ENCODE measurements at places on chromosomes 12 and 14. TPM values are rescaled to one million over a fixed set of nuclear protein-coding genes. Genes with fewer than 3 reads are reported as not detected.
A peak's percentile ranks its signal among the peaks of the same experiment; 100 is the strongest.

The LRRIQ1 gene
- 33.2 TPM for total RNA-seq

DNA sequence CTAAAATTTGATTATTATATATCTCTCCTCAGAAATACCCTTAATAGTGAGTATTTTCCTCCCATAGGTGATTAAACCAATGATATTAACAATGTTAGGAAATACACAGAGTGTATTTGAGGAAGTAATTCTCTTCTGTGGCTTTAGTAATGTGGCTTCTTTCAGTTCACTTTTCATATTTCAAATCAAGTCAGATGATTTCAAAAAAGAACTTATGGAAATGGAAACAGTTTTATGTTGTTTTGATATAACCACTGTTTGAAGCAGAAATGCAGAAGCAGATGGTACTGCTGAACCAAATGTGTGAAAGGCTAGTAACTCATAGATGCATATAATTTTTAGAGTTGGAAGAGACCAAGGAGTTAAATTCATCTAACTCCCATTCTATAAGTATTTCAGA is 1.9 kb upstream of the GPR33 start:
- no peaks in the 10 kb centered on the region for H3K4me1 ChIP-seq
- H3K27ac ChIP-seq = no peak overlapping the region
- DNase-seq = no peak
- no peaks in the 10 kb centered on the region for H3K27me3 ChIP-seq

The SLC11A2 gene
- total RNA-seq = 129 TPM

- H3K36me3 ChIP-seq = no peaks in the 10 kb centered on the region
- DNase-seq = peak; percentile 66
- H3K27me3 ChIP-seq = no peaks in the 10 kb centered on the region
- no peak overlapping the region for H3K4me3 ChIP-seq
- no peaks in the 10 kb centered on the region for H3K4me1 ChIP-seq
- no peak overlapping the region for H3K27ac ChIP-seq
Measured at GRCh38 chr14:90235179-90235976, 21.0 kb upstream of the PSMC1 start.

The ITGA7 gene
- total RNA-seq = 13.5 TPM

GRCh38 chr14:68268197-68268596 is 448.6 kb downstream of the RAD51B start:
- no peak overlapping the region for H3K27ac ChIP-seq
- no peaks in the 10 kb centered on the region for H3K27me3 ChIP-seq

DNA sequence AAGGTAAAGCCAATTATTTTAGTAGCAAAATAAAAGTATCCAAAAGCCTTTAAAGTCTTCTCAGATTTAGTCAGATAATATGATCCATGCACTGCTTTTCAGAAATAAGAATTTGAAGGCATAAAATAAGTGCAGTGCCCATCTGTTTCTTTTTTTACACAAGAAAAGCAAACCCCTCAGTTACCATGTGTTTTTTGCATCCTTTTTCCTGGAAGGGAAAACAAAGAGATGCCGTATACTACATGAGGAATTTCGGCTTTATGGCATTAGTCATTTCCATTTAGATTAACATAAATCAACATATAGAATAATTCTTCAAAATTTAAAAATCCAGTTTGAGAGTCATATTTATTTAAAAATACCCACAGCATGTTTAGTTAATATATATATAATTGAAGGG is 70.0 kb upstream of the GNPNAT1 start:
- H3K36me3 ChIP-seq = peaks cover 25% of the 10 kb centered on the region
- H3K4me3 ChIP-seq = no peak overlapping the region
- no peak overlapping the region for H3K27ac ChIP-seq
- H3K4me1 ChIP-seq = no peaks in the 10 kb centered on the region
- no peaks in the 10 kb centered on the region for H3K27me3 ChIP-seq

The CCDC196 gene
- not detected for total RNA-seq

DNA sequence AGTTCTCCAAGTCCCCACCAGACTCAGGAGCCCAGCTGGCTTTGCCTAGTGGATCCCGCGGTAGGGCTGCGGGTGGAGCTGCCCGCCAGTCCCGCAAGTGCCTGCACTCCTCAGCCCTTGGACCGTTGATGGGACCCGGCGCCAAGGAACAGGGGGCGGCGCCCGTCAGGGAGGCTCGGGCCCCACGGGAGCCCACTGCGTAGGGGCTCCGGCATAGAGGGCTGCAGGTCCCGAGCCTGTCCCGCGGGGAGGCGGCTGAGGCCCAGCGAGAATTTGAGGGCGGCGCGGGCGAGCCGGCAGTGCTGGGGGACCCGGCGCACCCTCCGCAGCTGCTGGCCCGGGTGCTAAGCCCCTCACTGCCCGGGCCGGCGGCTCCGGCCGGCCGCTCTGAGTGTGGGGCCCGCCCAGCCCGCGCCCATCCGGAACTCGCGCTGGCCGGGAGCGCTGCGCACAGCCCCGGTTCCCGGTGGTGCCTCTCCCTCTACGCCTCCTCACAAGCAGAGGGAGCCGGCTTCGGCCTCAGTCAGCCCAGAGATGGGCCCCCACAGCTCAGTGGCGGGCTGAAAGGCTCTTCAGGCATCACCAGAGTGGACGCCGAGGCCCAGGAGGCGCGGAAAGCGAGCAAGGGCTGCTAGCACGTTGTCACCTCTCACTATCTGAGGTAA is 452.4 kb upstream of the LRFN5 start:
- H3K4me3 ChIP-seq = no peak overlapping the region
- H3K36me3 ChIP-seq = no peaks in the 10 kb centered on the region
- H3K4me1 ChIP-seq = no peaks in the 10 kb centered on the region
- DNase-seq = no peak

DNA sequence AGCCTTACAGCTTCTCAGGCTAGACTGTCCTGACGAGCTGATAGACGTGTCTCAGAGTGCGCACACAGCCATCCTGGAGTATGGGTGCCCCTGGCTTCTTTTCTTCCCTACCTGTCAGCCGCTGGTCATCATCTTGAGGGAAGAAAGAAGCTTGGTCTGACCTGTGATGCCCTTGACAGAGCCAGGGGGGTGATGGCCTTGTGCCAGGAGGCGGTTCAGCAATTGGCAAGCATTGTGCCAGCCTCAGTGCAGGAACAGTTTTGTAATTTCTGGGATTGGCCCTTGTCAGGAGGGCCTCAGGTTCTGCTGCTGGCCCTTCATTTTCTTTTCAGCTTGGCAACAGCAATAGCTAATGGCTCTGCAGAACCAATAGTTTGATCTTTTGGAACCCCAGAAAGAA is 80.1 kb downstream of the ADCK1 start:
- H3K36me3 ChIP-seq = no peaks in the 10 kb centered on the region
- no peaks in the 10 kb centered on the region for H3K27me3 ChIP-seq
- H3K4me1 ChIP-seq = no peaks in the 10 kb centered on the region
- H3K27ac ChIP-seq = no peak overlapping the region
- no peak overlapping the region for H3K4me3 ChIP-seq
- no peak for DNase-seq

The IQSEC3 gene
- total RNA-seq = 7.5 TPM

The ARMH4 gene
- 1.8 TPM for total RNA-seq

DNA sequence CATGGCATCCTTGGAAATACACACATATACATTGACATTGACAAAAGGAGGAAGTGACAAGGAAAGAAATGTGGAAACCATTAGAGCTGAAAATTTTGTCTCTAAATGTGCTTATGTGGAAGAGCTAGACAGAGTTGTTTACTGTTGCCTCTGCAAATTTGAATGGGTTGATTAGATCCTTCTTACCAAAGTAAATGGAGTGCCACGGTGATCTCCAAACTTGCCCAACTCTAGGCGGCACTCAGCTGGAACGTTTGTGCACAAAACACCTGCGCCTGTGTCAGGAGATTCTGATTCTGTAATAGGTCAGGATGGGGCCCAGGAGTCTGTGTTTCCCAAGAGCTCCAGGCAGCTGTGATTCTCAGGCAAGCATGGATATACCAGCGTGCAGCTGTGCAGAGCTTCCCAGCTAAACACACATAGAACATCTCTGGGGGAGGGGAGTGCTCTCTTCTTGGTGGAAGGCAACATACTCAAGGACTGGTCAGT is 77.8 kb upstream of the BDKRB2 start:
- H3K4me1 ChIP-seq = peaks cover 8% of the 10 kb centered on the region
- H3K27me3 ChIP-seq = no peaks in the 10 kb centered on the region
- H3K4me3 ChIP-seq = no peak overlapping the region
- no peak for DNase-seq
- H3K27ac ChIP-seq = no peak overlapping the region

The TAS2R46 gene
- 1.6 TPM for total RNA-seq

DNA sequence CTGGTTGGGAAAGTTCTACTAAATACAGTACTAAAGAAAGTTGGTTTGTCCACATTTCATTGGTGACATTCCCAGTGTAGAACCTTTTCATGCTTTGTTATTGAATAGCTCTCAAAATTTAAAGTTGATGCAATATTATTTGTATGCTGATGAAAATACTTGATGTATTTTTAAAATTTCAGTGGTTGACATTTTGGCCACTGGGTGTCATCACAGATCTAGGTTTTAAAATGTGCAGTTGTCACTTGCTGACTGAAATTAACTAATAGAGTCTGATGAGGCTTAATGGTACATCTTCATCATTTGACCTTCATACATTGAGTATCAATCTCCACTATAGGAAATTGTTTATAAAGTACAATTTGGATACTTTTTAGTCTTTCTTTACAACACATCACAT is 37.1 kb downstream of the CMAS start:
- no peak overlapping the region for H3K27ac ChIP-seq
- no peak overlapping the region for H3K4me3 ChIP-seq
- peak; percentile 77 for DNase-seq
- no peaks in the 10 kb centered on the region for H3K4me1 ChIP-seq
- H3K27me3 ChIP-seq = no peaks in the 10 kb centered on the region

The KRT7 gene
- 33.6 TPM for total RNA-seq

DNA sequence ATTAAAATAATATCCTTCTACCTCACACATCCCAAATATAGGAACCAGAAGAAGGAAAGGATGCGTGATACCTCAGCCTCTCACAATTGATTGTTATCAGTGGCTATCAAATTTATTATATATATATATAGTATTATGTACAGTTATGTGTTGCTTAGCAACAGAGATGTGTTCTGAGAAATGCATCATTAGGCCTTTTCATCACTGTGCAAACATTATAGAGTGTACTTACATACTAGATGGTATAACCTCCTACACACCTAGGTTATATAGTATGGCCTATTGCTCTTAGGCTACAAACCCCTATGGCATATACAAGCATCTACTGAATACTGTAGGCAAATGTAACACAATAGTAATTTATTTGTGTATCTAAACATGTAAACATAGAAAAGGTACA is 34.0 kb downstream of the PYM1 start:
- H3K27ac ChIP-seq = no peak overlapping the region
- no peak overlapping the region for H3K4me3 ChIP-seq
- DNase-seq = no peak
- no peaks in the 10 kb centered on the region for H3K4me1 ChIP-seq
- H3K36me3 ChIP-seq = no peaks in the 10 kb centered on the region
- H3K27me3 ChIP-seq = no peaks in the 10 kb centered on the region

The DDN gene
- 0.11 TPM for total RNA-seq

The DCD gene
- total RNA-seq = not detected

- H3K27ac ChIP-seq = peak overlapping the region; percentile 86
- no peak overlapping the region for H3K4me3 ChIP-seq
- H3K27me3 ChIP-seq = no peaks in the 10 kb centered on the region
- H3K4me1 ChIP-seq = peaks cover 17% of the 10 kb centered on the region
- no peaks in the 10 kb centered on the region for H3K36me3 ChIP-seq
- no peak for DNase-seq
Measured at GRCh38 chr12:6612247-6612646, 5.1 kb upstream of the CHD4 start.

DNA sequence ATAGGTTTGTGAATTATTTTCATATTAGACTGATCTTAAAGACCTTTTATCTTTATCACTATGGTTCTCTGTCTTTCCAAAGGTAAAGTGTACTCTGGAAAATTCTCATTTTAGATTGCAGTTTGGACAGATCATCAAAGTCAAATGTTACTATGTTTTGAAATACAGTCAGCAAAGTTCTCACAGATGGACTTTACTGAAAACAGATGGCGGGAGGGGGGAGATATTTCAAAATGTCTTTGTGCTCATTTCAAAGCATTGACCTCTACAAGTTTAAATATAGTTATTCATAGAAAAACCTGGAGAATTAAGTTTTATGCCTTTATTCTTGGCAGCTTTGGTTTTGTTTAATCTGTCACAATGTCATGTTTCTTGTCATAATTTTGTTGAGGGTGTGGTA is 51.8 kb upstream of the LRTM2 start:
- H3K4me1 ChIP-seq = no peaks in the 10 kb centered on the region
- DNase-seq = no peak
- H3K36me3 ChIP-seq = peaks cover 5% of the 10 kb centered on the region
- no peak overlapping the region for H3K4me3 ChIP-seq
- H3K27me3 ChIP-seq = no peaks in the 10 kb centered on the region

The RASSF9 gene
- total RNA-seq = 14.3 TPM

DNA sequence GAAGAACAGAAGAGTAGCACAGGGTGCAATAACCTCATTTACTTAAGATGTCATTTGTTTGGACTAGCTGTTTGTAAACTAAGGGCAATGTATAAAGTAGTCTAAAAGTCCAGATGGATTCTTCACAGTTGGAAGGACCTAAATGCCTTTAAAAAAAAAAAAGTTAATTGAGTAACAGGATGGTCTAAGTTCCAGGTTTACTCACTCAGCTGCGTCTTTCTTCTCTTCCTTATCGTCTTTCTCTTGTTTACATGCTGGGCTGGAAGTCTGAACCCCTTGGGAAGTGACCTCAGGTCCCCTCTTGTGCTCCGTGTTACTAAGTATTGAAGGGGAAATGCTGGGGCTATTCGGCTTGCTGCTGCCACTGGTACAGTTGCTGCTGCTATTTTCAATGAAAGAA is 82.5 kb downstream of the SH2B3 start:
- H3K27ac ChIP-seq = peak overlapping the region; percentile 15
- no peak overlapping the region for H3K4me3 ChIP-seq

The MRPL52 gene
- 27.5 TPM for total RNA-seq

The TMEM253 gene
- 0.52 TPM for total RNA-seq

DNA sequence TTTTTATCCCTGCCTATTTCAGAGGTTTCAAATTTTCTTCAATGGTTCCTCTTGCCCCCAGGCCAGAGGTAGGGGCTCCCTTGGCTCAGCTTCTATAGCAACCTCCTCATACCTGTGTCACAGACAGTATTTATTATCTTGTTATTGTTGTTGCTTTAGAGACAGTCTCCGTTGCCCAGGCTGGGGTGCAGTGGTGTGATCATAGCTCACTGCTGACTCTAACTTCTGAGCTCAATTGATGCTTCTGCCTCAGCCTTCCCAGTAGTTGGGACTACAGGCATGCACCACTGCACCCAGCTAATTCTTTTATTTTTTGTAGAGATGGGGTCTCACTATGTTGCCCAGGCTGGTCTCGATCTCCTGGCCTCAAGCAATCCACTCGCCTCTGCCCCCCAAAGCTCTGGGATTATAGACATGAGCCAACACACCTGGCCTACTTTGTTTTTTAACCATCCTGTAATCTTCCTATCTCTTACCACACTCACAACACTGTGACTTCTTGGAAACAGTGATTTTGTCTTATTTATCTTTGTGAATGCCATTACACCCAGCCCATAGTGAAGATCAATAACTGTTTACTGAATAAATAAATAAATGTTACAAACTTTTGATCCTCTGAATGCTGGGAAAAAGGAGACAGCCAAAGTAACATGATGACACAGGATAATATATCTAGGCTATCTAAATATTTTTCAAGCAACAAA is 95.9 kb downstream of the PHLDA1 start:
- H3K27ac ChIP-seq = no peak overlapping the region
- peaks cover 17% of the 10 kb centered on the region for H3K4me1 ChIP-seq
- no peaks in the 10 kb centered on the region for H3K36me3 ChIP-seq
- H3K27me3 ChIP-seq = no peaks in the 10 kb centered on the region
- no peak overlapping the region for H3K4me3 ChIP-seq
- DNase-seq = no peak

All from lung (tissue), 17 donors.